Activated CD8-positive, alpha-beta T cell treated with anti-CD3 and anti-CD28 coated beads for 36 hours (primary cell): ENCODE measurements at places on chromosomes 11 and 22.

GRCh38 chr11:81897639-81898038 is 836.0 kb downstream of the FAM181B start:
- no peak for DNase-seq

- DNase-seq: no peak
These were observed 21.6 kb downstream of the ZNF195 start for GRCh38 chr11:3357302-3357701.

- no peak for DNase-seq
These were observed 427.4 kb upstream of the CADM1 start for GRCh38 chr11:115931548-115932083.

GRCh38 chr11:9104580-9104979 is 13.2 kb upstream of the SCUBE2 start:
- DNase-seq: no peak

DNA sequence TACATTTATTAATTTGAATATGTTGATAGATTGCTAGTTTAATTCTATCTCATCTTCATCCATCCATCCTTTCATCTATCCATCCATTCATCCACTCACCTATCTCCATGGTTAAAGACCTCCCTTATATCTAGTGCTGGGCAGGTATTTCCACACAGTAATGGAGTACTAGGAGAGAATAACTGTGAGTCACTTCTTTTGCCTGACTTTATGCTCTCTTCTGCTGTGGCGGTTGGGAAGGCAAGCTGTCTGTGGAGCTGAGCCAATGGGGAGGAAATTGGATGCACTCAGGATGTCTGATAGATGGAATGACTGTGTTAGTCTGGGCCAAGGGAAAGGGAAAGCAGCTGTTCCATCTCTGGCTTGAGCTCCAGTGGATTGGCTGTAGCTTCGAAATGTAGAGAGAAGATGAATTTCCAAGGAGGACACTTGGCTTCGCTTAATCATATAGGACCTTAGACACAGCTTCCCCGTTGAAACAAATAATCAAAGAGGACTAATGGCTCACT is 60.3 kb downstream of the NELL1 start:
- no peak for DNase-seq

GRCh38 chr11:43676933-43677332 is 3.6 kb upstream of the HSD17B12 start:
- no peak for DNase-seq

- no peak for DNase-seq
These were observed 3.4 kb downstream of the OR10A6 start for GRCh38 chr11:7927635-7928034.

- no peak for DNase-seq
These were observed 98.2 kb upstream of the IGLL5 start for GRCh38 chr22:22789233-22789921.

- DNase-seq: no peak
These were observed 49.5 kb upstream of the SMIM38 start for GRCh38 chr11:69106031-69106811.
